Psoas muscle (tissue), 8 donors: ENCODE measurements at places on chromosomes 16 and 17.

- no peak for DNase-seq
These were observed 555.0 kb upstream of the RBFOX1 start for GRCh38 chr16:6777624-6778023.

DNA sequence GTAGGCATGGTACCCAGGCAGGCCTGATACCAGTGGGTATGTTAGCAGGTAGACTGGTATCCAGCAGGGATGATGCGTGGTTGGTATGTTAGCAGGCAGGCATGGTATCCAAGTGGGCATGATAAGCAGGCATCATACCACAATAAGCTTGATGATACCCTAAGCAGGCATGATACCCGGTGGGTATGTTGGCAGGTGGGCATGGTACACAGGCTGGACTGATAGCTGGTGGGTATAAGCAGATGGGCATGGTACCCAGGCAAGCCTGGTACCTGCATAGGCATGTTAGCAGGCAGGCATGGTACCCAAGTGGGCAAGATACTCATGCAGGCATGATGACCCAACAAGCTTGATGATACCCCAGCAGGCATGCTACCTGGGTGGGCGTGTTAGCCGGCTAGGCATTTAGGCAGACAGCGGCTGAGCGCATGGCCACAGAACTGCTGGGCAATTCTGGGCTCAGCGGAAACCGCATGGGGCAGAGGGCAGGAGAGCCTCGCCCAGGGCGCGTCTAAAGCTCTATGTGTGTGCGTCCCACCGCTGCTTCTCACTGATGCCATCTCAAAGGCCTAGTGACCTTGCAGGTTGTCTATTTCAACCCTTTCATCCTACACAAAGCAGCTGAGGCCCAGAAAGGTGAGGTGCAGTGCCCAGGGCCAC, 2.3 kb downstream of the SGSH start:
- DNase-seq, result no peak

GRCh38 chr16:6616746-6617145, 715.9 kb upstream of the RBFOX1 start:
- DNase-seq, result no peak

DNA sequence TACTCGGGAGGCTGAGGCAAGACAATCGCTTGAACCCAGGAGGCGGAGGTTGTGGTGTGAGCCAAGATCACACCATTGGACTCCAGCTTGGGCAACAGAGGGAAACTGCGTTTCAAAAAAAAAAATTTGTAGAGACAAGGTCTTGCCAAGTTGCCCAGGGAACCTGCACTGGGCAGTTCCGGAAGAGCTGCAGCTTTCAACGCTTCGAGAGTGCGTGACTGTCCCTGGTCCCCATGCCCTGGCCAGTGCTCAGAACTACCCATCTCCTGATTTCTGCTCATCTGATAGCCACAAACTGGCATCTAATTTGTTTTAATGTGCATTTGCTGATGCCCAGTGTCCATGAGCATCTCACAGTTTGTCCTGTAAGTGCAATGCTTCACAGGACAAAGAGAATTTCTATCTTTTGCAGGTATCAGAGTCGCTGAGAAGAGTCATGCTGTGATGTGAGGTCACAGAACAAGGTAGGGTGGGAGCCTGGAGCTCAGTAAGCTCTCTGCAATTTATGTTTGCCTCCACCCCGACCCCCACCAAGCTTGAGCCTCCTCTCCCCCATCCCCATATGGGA, 3.9 kb downstream of the ACTG1 start:
- DNase-seq, result no peak

GRCh38 chr16:66551348-66551759, 1.0 kb upstream of the CKLF start:
- DNase-seq, result no peak

DNA sequence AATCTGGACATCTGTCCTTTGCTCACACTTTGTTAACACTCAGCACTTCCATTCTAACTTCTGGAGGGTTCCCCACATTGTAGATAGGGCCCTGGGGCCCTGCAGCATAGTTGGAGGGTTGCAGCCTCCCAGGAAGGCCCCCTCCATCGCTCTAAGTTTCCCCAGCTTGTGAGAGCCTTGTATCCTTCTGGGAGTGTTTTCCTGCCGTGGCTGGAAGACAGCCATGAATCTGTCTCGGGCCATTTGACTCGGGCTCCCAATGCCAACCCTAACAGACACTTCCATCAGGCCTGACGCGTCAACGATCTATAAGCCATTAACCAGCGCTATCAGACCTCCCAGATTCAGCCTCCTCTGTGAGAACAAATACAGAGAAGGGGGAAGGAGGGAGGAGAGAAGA, 263.7 kb upstream of the RPL38 start:
- DNase-seq, result no peak

DNA sequence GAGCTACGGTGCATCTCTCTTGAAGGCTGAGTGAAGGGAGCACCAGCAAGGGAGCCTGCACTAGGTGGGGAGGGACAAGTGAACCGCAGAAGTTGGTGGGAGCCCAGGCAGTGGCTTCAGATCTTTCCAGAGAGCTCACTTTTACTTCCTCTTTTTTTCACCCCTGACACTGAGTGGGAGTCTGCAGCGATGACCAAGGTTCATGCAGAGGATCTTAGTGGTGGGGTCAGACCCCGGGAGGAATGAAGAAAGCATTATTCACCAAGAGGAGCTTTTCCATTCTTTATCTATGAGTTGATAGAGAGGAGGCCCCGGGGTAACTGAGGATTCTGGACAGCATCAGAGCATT, 3.0 kb upstream of the CCL2 start:
- no peak for DNase-seq

DNA sequence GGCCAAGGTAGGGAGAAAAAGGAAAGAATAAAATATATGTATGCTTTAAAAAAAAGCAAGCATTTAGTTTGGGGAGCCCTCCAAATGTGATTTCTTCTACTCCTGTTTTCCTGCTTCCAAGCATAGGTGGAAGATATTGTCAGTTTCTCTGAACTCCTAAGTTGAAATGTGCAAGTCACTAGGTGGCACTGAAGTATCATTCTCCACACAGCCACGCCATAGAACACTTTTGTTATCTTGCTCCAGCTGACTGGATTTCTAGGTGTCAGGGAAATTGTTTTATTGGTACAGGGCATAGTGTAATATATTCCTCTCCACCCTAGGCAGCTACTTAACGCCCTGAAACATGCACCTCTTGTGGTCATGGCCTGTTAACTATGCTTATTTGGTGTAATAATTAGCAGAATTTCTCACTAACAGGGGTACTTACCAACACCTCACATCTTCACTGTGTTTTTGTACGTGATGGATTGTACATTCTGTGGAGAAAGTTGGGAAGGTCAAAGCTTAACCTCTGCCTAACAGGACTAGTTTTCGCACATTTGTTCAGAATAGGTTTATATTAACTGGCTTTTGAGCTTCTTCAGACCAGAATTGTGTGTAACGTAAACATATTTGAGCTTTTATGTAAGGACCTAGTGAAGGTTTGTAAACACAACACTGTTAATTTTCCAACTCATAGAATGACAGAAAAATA, 69.3 kb downstream of the FTO start:
- DNase-seq, result no peak

GRCh38 chr17:81066072-81066471, 31.1 kb downstream of the BAIAP2 start:
- no peak for DNase-seq

- peak; percentile 43 for DNase-seq
These were observed 772 bp downstream of the NTN1 start for GRCh38 chr17:9021992-9022572.
